NK-92 treated with Interleukin-12 subunit alpha and Interleukin-12 subunit beta, amount 100 ng/mL, for 24 hours (cell line): ENCODE measurements at places on chromosomes 7 and 10.

DNA sequence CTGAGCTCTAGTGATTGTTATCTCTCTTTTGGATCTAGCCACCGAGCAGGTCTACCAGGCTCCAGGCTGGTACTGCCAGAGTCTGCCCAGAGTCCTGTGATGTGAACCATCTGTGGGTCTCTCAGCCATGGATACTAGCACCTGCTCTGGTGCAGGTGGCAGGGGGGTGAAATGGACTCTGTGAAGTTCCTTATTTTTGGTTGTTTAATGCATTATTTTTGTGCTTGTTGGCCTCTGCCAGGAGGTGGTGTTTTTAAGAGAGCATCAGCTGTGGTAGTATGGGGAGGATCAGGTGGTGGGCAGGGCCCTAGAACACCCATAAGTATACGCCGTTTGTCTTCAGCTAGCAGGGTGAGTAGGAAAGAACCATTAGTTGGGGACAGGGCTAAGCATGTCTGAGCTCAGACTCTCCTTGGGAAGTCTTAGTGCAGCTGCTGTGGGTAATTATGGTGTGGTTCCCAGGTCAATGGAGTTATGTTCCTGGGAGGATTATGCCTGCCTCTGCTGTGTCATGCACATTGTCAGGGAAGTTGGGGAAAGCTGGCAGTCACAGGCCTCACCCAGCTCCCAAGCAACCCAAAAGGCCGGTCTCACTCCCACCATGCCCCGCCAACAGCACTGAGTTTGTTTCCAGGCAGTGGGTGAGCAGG, 81.8 kb downstream of the NPSR1 start:
- no peak for DNase-seq

- DNase-seq, result no peak
Measured at GRCh38 chr10:32279795-32280194, 67.2 kb downstream of the EPC1 start.

GRCh38 chr7:155995183-155995612, 182.9 kb upstream of the SHH start:
- DNase-seq, result no peak

- no peak for DNase-seq
Measured at GRCh38 chr7:70707823-70708243, 424.1 kb upstream of the GALNT17 start.

- no peak for DNase-seq
Measured at GRCh38 chr10:97049670-97050069, 136.1 kb downstream of the SLIT1 start.

GRCh38 chr7:29564496-29565223, 1.0 kb downstream of the PRR15 start:
- no peak for DNase-seq
